ENCODE measurements at places on chromosomes 11 and 22. TPM values are rescaled to one million over a fixed set of nuclear protein-coding genes. Genes with fewer than 3 reads are reported as not detected.

DNA sequence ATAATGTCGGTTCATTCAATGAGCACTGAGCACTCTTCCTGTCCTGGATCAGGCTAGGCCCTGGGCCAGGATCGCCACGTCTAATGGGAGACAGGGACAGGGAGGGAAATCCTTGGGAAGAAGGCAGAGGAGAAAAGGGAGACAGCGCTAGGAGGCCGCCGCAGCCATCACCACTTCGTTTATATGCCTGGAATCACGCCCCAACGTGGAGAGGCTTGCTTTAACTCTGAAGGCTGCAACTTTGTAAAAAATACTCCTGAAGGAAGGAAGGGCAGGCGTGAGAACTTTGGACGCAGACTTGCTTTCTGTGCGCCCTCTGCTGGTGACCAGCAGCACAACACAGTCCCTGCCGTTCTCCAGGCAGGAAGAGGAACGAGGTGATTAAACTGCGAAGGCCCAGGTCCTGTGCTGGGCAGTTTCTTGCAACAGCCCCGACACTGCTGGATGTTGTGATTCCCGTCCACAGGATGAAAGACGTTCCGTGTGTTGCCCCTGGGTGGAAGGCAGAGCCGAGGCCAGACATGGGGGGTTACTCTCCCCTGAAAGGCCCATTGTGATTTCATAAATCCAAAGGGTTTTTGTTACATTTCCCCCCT, 22.1 kb downstream of the RIBC2 start:
- DNase-seq = peak; percentile 68

- no peak for DNase-seq
Observed at GRCh38 chr11:71472357-71472885, 19.4 kb downstream of the NADSYN1 start.

CCDC73 gene
- polyA plus RNA-seq = 0.03 TPM

RIC3 gene
- polyA plus RNA-seq = 2.3 TPM
